ENCODE measurements at places on chromosomes 7 and 10.

- no peak for DNase-seq
Measured at GRCh38 chr7:50632561-50633413, 67.6 kb upstream of the DDC start.

GRCh38 chr10:124035306-124035927, 58.0 kb downstream of the CHST15 start:
- DNase-seq, result no peak

- DNase-seq, result no peak
Measured at GRCh38 chr7:95796617-95797016, 24.3 kb downstream of the DYNC1I1 start.

- no peak for DNase-seq
Measured at GRCh38 chr7:80415114-80415513, 96.8 kb downstream of the GNAT3 start.

- DNase-seq, result no peak
Measured at GRCh38 chr10:46293228-46293627, 6.4 kb downstream of the ANTXRL start.

DNA sequence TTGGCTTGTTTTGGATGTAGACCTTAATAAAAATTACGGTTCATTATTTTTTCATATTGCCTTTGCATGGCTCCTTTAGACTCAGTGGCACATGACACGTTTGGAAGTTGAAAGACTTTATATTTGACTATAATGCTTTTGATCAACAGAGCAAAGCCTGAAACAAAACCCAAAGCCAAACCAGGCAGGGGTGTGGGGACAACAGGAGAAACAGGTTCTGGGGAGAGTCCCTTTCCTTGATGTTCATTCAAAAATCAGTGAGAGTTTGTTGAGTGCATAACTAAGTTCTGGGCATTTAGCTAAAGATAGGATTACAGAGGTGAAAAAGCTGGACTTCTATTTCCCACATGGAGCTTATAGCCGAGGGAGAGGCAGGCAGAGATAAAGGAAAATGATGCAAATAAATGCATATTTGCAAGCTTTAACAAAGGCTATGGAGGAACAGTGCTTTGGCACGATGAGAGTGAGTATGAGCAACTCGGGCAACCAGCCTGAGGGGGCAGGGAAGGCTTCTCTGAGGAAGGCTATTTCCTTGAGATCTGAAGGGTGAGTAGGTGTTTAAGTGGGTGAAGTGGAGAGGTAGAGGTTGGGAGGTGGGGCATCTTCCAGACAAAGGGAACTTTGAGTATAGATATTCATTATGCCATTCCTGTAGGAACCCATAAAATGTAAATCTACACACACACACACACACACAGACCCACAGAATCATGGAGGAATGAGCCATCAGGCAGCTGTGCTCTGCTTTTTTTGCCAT, 34.5 kb upstream of the PDZD8 start:
- DNase-seq, result no peak

DNA sequence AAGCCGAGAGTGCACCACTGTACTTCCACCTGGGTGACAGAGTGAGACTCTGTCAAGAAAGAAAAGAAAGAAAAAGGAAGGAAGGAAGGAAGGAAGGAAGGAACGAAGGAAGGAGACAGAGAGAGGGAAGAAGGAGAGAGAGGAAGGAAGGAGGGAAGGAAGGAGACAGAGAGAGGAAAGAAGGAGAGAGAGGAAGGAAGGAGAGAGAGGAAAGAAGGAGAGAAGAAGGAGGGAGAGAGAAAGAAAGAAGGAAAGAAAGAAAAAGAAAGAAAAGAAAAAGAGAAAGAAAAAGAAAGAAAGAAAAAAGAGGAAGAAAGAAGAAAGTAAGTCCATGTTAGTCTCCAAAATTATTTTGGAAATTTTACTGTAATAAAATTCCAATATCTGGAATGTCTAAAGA, 33.4 kb upstream of the RSBN1L start:
- no peak for DNase-seq

Measured in nucleus accumbens (tissue), 56 donors.